ENCODE measurements at places on chromosomes 5 and 9.
A peak's percentile ranks its signal among the peaks of the same experiment; 100 is the strongest.

DNA sequence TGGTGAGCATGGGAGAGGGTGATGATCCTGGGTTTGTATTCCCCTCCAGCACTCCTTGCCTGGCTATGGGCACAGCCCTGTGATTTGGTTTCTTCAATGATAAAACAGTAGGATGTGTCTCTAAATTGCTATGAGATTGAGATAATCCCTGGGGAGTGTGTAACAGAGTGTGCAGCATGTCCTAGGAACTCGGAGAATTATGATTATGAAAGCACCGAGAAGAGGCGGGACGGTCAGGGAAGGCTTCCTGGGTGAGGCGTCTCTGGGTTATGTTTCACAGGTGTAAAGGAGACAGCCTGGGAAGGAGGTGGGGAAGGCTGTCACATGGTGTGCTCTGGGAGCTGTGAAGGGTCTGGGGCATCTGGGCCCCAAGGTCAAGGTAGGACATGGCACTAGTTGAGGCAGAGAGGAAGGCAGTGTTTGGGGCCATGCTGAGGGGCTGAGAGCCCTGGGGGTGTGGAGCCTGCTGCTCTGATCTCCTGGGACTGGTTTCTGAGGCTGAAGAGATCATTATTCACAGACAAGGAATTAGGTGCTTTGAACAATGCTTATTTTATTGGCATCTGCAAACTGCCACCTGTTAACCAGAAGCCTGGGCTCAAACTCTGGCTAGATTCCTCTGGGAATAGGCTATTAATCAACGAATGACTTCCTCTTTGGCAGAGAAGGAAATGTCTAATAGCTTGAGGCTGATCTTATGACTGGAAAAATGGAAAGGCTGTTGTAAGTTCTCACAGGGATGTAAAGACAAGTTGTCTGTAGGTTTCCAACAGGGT is 73.8 kb upstream of the IL12B start:
- H3K4me3 ChIP-seq, result no peak overlapping the region
- peaks cover 68% of the 10 kb centered on the region for H3K27me3 ChIP-seq
- H3K36me3 ChIP-seq, result no peaks in the 10 kb centered on the region
- peaks cover 6% of the 10 kb centered on the region for H3K4me1 ChIP-seq
- DNase-seq, result no peak

DNA sequence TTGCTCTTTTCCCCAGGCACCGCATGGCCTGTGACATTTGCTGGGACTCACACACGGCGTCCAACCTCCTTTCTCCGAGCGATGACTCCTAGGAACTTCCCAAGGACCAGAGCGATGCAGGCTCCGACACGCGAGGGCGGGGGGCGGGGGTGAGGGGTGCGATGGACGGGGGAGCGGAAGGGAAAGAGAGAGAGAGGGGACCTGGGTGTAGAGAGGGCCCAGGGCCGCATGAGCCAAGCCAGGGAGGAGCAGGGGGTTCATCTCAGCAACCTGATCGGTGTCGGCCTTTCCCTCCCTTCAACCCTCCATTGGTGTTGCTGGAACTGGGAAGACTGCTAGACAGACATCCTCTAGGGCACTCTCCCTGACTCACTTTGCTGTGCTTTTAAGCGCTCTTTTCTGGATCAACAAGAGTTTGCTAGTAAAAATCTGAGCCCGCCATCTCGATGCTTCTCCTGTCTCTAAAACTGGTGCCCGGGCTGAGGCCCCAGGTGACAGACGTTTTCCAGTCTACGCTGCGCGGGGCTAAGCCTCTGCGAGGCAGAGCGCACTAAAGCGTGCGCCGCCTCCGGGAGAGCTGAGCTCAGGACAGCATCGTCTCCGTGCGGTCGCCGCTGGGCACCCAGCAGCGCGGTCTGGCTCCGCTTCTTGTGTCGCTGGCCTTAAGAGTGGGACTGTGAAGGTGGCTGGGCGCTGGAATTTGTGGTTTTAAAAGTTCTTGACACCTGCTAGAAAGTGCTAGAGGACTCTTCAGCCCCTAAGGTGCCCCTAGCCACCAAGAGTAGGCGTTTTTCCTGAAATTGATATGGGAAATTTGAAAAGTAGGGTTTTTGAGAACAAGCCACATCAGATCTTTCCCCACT is 1.0 kb upstream of the TSLP start:
- H3K4me3 ChIP-seq, result peak overlapping the region; percentile 28
- DNase-seq, result no peak
- no peak overlapping the region for H3K27ac ChIP-seq
- peaks cover 90% of the 10 kb centered on the region for H3K27me3 ChIP-seq
- no peaks in the 10 kb centered on the region for H3K36me3 ChIP-seq

DNA sequence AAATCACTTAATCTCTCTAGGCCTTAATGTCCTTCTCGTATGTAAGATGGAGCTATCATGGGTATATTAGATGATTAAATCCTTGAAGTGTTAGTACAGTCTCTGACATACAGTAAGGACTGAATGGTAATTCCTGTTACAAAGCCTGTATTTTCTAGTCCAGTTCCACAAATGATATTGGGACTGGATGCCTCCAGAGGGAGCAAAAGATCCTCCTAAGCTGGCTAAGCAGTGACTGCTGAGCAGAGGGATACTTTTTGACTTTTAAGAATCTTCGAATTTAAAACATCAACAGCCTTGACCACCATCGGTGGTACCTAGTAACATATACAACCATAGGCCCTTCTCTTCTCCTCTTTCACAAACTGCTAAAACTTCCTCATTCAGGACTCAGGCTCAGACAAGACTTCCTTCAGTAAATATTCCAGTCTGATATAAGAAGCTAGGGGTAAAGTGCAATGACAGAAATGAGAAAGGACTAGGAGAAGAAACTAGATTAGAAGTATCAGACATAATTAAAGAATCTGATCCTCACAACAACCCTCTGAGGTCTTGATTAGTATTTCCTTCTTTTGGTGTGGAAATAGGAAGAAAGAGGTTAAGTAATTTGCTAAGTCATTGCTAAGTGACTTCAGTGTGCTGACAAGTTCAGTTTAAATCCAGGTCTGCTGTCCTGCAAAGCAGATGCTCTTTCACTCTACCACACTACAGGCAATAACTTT is 13.9 kb downstream of the PTAR1 start:
- peaks cover 65% of the 10 kb centered on the region for H3K36me3 ChIP-seq
- peak overlapping the region; percentile 79 for H3K27ac ChIP-seq
- no peak for DNase-seq
- H3K4me1 ChIP-seq, result peaks cover 43% of the 10 kb centered on the region

DNA sequence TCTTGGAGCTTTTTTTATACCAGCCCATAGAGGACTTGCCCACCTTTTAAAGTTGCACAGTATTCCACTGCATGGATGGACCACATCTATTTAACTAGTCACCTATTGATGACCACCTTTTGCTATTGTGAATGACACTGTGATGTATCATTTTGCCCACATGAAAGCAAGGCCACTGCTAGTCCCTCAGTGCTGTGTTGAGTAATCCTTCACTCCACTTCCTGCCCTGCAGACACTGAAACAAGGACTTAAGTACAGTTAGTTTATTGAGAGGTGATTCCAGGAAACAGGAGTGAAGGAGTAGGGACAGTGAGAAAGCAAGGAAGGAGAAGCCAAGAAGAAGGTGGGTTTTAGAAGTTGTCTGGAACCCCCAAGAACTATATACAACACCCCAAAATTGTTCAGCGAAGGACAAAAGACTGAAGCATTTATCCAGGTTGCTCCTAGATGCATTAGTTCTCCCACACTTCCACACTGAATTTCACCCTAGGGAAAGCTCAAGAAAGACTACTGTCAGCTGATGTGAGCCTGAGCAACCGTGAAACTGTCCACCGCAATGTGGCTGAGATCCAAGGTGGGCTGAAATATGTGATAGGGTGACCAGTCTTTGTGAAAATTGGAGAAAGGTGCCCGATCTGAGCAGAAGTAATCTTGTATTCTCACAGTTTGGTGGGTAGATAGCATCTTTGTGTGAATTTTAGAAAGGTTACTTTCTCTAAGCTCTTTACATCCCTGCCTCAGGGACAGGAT is 45.2 kb upstream of the ANKRD31 start:
- H3K27ac ChIP-seq, result no peak overlapping the region
- peaks cover 2% of the 10 kb centered on the region for H3K27me3 ChIP-seq
- no peak for DNase-seq
- H3K36me3 ChIP-seq, result no peaks in the 10 kb centered on the region
- no peak overlapping the region for H3K4me3 ChIP-seq
- H3K4me1 ChIP-seq, result peaks cover 2% of the 10 kb centered on the region

GRCh38 chr9:94086486-94087345 is 2.5 kb downstream of the PTPDC1 start:
- H3K27me3 ChIP-seq, result no peaks in the 10 kb centered on the region
- no peaks in the 10 kb centered on the region for H3K36me3 ChIP-seq
- H3K4me3 ChIP-seq, result no peak overlapping the region
- no peak overlapping the region for H3K27ac ChIP-seq
- DNase-seq, result no peak

All from activated T-helper 2 cell treated with anti-CD3 and anti-CD28 coated beads, Interferon-gamma antibody, Interleukin-2, Interleukin-4, amounts not matched to agents 10 μg/mL and 5 μg/mL and 100 μg/mL, durations not matched to agents 14 hours and 24 hours and 36 hours (primary cell).